ENCODE measurements at places on chromosomes 2 and 18.
A peak's percentile ranks its signal among the peaks of the same experiment; 100 is the strongest.

DNA sequence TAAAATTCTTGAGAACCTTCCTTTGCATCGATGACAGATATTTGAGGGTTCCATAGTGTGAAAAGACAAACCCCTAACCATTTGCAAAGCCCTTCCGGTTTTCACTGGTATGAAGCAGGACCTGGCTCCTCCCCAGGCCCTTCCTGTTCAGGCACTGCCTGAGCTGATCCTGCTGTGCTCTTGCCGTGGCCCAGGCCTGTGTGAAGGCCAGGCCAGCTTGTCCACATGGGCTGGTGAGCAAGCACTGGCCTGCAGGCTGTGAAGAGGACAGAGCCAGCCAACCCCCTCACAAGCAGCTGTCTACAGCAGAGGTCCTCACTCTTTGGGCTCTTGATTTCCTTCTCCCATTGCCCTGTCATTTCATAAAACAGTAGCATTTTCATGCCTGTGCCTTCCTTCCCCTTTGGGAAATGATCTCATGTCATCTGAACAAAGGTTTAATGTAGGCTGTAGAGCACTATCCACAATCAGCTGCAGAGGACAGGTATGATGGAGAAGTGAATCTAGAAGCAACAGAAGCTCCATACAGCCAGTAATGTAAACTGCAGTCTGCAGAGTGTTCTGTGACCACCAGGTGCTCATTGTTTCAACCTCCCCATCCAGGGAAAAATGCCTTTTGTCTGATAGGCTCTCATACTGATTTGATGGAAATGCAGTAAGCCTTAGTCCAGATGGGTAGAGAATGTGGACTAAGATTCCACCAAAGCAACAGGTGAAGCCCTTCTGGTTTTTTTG is 19.8 kb downstream of the MPHOSPH10 start:
- peak; percentile 80 for DNase-seq

GRCh38 chr18:79374408-79375171 is 21.1 kb upstream of the NFATC1 start:
- DNase-seq: no peak

DNA sequence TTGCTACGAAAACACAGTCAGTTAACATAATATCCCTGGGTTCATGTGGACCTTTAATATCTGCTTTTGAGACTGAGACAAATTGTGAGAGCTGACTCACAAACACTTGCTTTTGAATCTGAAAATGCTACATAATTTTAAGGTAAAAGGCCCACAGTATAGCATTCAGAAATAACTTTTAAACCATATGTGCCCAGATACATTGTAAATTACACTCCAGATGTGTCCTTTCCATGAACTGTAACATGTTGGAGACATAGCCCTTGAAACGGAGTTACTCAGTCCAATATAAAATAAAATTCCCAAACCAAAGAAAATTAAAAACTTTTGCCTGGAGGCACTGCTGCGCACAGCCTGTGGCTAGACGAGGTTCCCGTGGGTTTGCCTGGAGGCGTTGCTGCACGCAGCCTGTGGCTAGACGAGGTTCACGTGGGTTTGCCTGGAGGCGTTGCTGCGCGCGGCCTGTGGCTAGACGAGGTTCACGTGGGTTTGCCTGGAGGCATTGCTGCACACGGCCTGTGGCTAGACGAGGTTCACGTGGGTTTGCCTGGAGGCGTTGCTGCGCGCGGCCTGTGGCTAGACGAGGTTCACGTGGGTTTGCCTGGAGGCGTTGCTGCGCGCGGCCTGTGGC is 131.9 kb upstream of the ALKAL2 start:
- no peak for DNase-seq

GRCh38 chr18:59555995-59556659 is 141.1 kb downstream of the CCBE1 start:
- DNase-seq: no peak

- no peak for DNase-seq
Measured at GRCh38 chr2:25165992-25166875, 2.1 kb downstream of the POMC start.
